Dermis microvascular lymphatic vessel endothelial cell (primary cell): ENCODE measurements at places on chromosomes 6 and 20. TPM values are rescaled to one million over a fixed set of nuclear protein-coding genes. Genes with fewer than 3 reads are reported as not detected.

GRCh38 chr20:51195419-51195901, 172.6 kb upstream of the KCNG1 start:
- DNase-seq: no peak

DNA sequence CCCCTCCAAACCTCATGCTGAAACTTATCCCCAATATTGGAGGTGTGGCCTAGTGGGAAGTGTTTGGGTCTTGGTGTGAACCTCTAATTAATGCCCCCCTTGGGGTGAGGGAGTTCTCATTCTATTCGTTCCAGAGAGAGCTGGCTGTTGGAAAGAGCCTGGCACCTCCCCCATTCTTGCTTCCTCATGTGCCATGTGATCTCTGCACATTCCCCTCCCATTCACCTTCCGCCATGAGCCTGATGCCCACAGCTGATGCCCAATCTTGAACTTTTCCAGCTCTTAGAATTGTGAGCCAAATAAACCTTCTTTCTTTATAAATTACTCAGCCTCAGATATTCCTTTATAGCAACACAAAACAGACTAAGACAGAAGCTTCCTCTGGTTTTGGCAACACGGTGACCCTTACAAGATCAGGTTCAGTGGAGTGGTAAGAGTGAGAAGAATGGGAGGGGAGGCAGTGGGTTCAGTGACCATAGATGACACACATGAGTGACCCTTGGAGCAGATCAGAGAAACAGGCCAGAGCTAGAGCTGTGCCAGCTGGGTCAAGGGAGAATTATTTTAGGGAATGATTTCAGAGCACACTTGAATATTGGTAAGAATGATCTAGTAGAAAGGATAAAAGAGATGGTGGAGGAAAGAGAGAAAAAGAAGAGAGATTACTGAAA, 176.4 kb downstream of the LY86 start:
- DNase-seq: no peak

- no peak for DNase-seq
Measured at GRCh38 chr6:37631295-37631694, 66.4 kb downstream of the MDGA1 start.

DNA sequence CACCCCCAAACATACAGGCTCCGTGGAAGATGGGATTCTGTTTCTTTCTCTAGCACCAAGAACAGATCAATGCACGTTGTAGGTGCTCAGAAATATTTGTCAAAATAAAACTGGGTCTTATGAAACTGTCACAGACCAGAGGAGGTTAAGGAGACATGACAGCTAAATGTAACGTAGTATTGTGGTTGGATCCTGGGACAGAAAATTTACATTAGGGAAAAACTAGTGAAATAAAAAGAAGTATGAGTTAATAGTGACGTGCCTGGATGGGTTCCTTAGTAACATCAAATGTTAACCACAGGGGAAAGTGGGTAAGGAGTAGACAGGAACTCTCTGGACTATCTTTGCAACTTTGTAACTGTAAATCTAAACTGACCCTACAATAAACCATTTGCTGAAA, 31.5 kb downstream of the NOL4L start:
- DNase-seq: no peak

DNA sequence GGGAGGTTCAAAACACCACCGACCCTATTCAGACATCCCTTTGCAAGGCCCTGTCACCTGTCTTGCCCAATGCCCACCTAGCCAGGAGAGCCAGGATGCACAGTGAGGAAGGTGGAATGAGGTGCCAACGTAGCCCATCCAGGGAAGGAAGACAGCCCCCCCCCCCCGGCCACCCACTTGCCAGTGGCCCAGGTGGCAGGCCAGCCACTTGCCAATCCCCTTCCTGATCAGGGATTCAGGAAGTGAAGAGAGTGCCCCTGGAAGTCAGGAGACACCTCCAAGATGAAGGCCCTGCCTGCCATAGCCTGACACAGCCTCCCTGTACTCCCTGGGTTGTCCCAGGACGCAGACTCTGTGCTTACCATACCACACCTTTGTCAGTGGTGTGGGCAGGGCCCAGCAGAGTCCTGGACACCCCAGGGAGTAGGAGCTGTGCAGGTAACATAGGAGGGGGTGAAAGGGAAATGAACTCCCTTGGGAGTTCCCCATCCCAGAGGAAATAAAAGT, 54.7 kb downstream of the MRPL14 start:
- DNase-seq: no peak

DNA sequence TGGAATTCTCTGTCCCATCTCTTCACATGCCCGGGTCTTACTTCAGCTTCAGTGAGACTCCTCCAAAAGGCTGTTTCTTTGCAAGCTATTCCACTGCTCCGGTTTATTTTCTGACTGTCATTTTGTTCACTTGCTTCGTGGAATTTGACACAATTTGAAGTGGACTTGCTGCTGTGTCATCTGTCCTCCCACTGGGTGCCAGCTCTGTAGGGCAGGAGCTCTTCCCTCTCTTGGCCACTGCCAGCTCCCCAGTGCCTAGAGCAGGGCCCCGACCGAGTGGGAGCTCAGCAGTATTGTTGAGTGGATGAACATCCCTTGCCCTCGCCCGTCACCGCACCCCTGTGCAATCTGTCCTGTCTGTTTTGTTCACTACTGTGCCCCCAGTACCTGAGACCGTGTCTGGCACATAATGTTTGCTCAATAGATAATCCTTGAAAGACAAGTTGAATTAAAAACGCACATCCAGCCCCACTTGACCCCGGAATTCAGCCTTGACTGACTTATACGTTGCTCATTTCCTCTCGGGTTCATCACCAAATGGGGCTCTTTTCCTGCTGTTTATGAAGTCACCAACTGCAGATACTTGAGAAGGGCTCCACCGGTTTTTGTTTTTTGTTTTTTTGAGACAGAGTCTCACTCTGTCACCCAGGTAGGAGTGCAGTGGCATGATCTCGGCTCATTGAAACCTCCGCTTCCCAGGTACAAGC, 170.3 kb upstream of the KCNG1 start:
- no peak for DNase-seq

The HLA-DOB gene
- under 0.01 and 0.13 TPM in 2 replicates for total RNA-seq

DNA sequence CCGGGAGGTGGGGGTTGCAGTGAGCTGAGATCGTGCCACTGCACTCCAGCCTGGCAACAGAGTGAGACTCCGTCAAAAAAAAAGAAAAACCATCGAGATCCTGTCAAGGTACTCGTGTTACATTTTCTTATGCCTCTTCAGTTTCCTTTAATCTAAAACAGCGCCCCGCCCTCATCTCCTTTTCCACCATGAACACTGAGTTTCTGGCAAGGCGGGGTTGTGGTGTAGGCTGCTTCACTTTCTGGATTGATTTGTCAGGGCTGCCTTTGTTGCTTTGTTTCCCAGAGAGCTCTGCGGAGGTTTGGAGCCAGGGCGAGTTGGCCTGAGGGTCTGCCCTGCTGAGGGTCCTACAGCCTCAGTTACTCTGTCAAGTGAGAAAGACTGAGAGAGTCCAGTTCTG, 8.9 kb downstream of the ITPR3 start:
- DNase-seq: no peak

DNA sequence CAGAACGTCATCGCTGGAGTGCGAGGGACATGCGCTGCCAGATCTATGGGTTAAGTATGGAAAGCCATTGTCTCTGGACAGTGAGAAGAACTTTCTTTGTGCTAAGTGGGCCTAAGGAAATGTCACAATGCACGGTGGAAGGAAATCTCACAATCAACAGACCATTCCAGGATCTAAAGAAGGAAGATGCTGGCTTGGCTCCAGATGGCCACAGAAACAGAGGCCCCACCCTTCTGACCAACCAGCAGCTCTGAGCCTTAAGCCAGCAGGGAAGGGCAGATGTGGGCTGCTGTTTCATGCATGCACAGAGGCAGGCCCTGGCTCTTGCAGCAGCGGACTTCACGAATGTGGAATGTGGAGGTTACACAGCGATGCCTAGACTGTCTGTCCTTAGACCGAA, 156.3 kb downstream of the SOBP start:
- DNase-seq: no peak

DNA sequence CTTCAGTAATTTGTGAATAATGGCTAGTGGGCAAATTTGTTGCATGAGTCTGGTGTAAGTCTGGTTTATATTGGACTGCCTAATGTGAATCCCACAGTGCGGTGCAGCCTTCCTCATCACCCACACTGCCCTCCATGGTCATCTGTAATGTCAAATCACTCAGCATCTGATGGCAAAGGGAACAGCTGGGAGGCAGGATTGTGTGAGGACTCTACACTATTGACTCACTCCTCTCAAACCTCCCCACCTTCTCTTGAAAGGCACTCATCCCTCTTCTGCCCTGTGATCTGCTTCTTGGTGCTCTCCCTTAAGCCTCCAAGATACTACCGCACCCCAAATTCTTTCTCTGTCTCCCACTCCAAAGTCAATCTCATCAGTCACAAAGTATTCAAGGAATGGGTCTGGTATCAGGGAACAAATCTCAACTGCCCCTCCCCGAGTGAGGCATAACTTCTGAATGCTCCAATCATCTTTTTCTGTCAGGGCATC, 146.0 kb upstream of the BEND6 start:
- DNase-seq: peak; percentile 23

The SMLR1 gene
- not detected in 2 replicates for total RNA-seq

- no peak for DNase-seq
Measured at GRCh38 chr6:119974430-119975159, 625.0 kb upstream of the MAN1A1 start.

GRCh38 chr6:48233063-48233462, 122.1 kb upstream of the PTCHD4 start:
- no peak for DNase-seq

- DNase-seq: no peak
Measured at GRCh38 chr20:19223640-19224039, 11.2 kb downstream of the SLC24A3 start.

The GNRH2 gene
- total RNA-seq: not detected in 2 replicates

- DNase-seq: no peak
Measured at GRCh38 chr6:26087284-26088115, at the start of gene HFE. Gene HFE, plus strand, starts transcription at chr6:26087429. Its CDS starts 12 bp downstream, at chr6:26087441.

- no peak for DNase-seq
Measured at GRCh38 chr6:54097753-54098152, 13.5 kb upstream of the MLIP start.

DNA sequence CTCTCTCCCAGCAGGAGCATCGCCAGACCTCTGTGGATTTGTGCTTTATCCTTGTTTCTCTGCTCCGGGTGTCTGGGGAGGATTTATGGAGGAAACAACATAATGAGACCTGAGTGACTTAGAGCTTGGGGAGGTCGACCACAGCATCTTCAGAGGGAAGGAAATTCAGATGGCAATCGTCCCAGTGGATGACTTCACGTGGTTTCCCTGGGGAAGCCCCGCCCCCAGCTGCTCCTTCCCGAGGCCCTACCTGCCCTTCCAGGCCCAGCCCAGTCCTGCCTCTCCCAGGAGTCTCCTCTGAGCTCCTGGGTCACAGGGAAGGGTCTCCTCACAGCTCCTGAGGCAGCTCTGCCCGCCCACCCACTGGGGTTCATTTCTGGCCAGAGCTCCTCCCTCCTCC, 430.3 kb upstream of the SULF2 start:
- DNase-seq: no peak

DNA sequence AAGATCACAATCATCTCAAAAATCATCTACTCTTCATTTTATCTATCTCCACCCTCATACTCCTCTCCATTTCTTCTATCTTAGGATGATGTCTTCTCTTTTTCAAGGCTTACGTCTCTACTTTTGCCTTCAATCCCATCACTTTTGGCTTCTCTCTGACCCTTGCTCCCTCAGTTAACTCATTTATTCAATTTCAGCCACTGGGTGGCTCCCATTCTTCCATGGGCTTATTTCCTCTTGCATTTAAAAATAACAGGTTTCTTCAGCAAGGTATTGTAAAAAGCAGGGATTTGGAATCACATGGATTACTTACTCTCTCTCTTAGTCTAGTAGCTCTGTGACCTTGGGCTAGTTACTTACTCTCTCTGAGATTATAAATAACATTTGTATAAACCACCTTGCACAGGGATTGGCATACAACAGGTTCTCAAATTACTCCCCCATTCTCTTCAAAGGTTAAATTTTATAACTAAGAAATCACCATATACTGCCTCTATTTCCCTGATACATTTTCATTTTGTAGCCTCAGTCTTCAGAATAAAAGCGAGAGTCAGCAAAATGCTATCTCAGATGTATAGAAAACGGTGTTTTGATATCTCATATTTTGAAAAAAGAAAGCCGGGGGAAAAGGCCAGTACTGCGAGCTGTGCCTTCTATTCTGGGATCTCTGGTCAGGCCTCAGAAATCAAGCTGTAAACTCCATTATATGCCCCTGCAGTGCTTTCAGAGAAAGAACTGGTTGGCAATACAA, 5.5 kb downstream of the ZSCAN12 start:
- DNase-seq: no peak

GRCh38 chr6:148599967-148600426, 146.8 kb upstream of the UST start:
- DNase-seq: peak; percentile 4

- no peak for DNase-seq
Measured at GRCh38 chr6:144746902-144747469, 461.9 kb downstream of the UTRN start.

- DNase-seq: no peak
Measured at GRCh38 chr6:90442366-90442765, 144.5 kb downstream of the MAP3K7 start.

GRCh38 chr6:51788121-51788520, 299.3 kb downstream of the PKHD1 start:
- DNase-seq: no peak

DNA sequence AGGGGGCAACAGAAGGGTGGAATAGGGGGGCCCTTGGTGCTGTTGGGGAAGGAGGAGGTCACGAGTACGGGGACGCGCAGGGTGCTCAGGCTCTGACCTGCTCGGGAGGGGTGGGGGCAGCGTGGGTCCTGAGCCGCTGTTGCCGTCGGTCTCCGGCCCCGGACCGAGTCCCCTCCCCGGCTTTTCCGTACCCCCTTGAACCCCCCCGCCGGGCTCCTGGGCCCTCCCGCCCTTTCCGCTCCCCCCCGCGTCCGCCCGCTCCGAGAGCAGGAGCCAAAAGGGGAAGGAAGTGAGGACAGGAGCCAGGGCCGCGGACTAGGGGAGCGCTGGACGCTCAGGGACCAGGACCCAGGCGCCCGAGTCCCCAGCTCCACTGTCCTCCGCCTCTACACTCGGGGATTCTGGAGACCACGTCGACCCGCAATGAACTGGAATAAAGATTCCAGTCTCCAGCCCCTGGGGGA, at the start of gene RGL2:
TSS of gene RGL2 (minus strand) at position 170 of the 464 bp plus-strand sequence. CDS start 332 bp downstream, outside the sequence.
- no peak for DNase-seq

GRCh38 chr6:125932451-125932795, 24.1 kb upstream of the HINT3 start:
- no peak for DNase-seq

The TBP gene
- 6.3 and 8.7 TPM in 2 replicates for total RNA-seq

GRCh38 chr6:63730311-63730710, 94.7 kb downstream of the PHF3 start:
- no peak for DNase-seq

DNA sequence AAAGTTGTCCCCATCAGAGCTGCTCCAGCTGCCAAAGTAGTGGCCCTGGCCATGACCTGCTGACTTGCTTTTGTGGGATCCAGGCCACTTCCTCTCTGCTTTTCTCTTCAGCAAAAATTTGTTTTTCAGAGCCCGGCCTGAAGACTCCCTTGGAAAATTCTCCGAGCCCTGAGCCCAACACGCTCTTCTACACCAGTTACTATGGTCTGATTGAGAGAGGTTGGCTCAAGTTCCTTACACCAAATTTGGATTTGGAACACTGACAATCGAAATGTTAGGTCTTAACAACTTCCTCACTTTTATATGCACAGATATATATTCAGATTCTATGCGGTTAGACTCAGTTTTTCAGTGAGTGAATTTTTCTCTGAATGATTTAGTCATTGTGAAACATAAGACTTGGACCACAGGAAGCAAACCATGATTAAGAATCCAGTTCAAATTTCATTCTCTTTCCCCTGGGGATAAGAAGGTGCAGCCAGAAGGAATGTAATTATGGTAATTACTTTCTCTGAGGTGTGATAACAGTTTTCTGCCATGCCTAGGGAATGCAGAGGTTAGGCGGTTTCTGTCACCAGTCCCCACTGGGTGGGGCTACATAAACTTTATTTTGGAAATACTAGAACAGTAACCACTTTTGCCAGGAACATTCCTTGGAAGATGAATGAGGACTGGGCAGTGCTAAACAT, 365.2 kb downstream of the SYNE1 start:
- no peak for DNase-seq
